ENCODE measurements at places on chromosomes 16 and 17.

DNA sequence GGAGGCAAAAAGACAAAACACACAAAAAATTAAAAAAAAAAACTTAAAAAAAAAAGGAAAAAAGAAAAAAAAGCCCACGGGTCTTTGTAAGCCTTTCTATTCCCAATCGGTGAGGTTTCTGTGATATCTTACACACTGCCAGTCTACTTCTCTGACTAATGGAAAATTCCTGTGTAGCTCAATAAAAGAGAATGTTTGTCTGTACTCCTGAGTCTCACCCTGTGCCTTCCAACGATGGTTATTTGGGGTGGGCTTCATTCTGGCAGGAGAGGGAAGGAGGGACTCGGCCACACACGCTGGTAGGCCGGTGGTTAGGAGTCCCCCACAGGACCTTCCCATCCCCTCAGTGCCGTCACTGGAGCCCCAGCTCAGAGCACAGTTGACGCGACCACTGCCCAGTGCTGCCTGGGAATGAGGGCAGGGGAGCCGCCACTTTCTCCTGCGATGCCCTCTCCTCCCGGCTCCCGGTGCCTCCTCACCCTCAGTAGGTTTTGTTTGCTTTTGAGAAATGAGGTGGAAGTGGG, 68.0 kb downstream of the AMFR start:
- peak; percentile 41 for DNase-seq

DNA sequence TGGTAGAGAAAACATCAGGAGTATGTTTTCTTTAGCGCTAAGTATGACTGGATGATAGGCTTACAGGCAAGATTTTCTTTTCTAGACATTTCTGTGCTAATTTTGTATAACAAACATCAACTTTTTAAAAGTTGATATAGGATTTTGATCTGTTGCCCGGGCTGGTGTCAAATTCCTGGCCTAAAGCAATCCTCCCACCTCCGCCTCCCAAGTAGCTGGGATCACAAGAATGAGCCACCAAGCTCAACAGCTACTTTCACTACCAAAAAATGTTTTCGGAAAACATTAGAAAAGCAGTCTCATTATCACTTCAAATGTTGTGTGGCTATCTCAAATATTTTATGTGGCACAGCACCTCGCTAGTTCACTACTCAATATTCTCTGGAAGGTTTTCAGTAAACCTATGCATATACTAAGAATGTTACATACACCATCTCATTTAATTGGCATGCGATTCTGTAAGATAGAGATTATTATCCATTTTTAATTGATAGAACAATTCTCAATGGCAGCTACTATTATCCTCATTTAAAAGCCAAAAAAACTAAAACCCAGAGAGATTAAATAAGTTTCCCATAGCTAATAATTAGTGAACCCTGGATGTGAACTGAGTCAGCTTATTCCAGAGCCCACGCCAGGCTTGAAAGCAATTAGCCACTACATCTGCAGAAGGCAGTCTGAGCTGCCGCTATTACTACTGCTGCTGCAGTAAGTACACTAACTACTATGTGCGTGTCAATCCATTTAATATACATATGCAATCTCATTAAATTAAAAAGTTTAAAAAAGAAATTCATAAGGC, 41.7 kb downstream of the CREBBP start:
- DNase-seq, result no peak

GRCh38 chr17:35022536-35023063, 40.9 kb downstream of the RFFL start:
- DNase-seq, result peak; percentile 40

- DNase-seq, result peak; percentile 56
Observed at GRCh38 chr16:57084257-57084770, 8.1 kb upstream of the CPNE2 start.

- no peak for DNase-seq
Observed at GRCh38 chr17:15380446-15380845, 39.0 kb upstream of the TEKT3 start.

- no peak for DNase-seq
Observed at GRCh38 chr17:35733366-35733765, 1.9 kb downstream of the RASL10B start.

DNA sequence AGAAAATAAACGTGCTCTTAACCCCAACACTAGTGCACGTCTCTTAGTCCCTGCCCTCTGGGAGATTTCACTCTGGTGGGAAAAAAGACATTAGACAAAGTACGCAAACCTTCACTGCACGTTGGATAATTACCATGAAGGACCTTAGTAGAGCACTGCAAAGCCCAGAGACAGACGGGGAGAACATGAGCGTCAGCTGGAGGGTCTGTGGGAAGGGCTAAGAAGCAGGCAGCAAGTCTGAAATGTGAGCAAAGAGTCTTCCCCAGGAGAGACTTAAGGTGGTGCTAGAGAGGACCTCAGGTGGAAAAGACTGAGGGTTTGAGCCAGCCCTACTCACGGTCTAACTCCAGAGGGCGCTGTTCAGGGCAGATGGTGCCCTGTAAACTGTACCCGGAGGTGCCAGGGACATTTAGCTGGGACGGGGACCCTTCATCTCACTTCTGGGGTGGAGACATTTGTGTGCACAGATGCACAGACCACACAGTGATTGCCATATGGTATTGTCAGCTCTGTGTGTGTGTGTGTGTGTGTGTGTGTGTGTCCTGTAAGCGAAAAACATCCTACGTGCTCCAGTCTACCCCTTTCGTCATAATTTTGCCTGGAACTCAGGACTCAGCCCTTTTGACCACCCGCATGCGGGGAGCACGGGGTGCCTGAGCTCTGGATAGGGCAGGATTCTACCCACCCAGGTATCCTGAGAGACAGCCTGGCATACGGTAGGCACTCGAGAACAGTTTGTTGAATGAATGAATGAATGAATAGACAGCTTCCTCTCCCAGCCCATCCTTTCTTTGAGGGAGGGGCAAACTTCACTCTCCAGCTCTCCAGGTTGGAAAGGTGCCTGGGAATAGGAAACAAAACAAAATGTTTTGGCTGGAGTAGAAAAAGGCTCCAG, 10.1 kb upstream of the STAC2 start:
- no peak for DNase-seq

DNA sequence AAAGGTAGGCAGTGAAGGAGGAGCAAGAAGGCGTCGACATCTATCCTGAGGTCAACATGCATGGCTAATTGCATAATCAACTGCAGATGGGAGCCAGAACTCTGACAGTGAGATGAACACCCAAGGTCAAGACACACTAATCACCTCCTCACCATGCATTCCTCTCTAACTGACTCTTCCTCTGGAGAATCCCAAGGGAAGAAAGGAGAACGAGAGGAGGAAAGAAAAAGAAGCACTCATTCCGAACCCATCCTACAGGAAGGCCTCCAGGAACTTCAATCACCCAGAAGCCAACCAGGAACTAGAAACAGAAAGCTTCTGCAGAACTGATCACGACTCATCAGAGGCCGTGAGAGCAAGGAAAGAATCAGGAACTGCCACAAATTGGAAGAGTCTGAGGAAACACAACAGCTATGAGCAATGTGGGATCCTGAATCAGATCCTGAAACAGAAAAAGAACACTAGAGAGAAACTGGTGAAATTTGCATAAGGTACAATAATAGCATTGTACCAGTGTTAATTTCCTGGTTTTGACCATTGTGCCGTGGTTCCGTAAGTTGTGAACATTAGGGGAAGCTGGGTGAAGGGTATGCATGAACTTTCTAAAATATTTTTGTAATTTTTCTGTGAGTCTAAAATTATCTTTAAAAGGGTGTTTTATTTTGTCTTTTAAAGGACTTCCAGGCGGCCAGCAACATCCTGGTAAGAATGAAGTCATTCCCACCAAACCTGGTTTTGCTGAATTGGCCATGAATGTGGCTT, 10.0 kb upstream of the BEAN1 start:
- DNase-seq, result no peak

- DNase-seq, result no peak
Observed at GRCh38 chr17:77753246-77753645, 205.3 kb upstream of the TNRC6C start.

DNA sequence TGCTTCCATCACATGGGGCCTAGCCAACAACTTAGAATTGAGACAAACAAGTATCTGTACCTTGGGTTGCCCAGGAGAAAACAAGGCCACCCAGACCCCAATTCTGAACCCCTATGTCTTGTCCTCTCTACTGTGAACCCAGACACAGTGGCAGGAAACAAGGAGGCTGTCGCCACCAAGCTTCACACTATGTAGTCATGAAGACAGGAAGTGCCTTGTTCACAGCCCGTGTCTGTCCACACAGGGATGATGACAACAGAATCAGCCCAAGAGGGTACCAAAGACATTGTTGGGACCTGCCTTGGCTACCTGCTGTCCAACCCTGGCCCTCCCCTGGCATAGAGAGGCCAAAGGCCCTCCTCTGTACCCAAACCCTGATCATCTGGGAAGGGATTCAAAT, 84.8 kb downstream of the CDYL2 start:
- DNase-seq, result no peak

GRCh38 chr16:35296962-35297653, 1837.7 kb downstream of the TP53TG3F start:
- no peak for DNase-seq
